Activated T-cell treated with anti-CD3 and anti-CD28 coated beads, Interleukin-2, amount 50 U/mL, for 4 hours (primary cell): ENCODE measurements at places on chromosomes 12 and 14. TPM values are rescaled to one million over a fixed set of nuclear protein-coding genes. Genes with fewer than 3 reads are reported as not detected.

- no peak for DNase-seq
These were observed 21.3 kb downstream of the GCH1 start for GRCh38 chr14:54881235-54881760.

- no peak for DNase-seq
These were observed 33.6 kb upstream of the HIGD1C start for GRCh38 chr12:50918584-50919316.

GRCh38 chr12:11727133-11727664 lies 77.7 kb downstream of the ETV6 start:
- DNase-seq = peak; percentile 38

- DNase-seq = no peak
These were observed 266.8 kb upstream of the CLEC14A start for GRCh38 chr14:38522724-38523123.

GRCh38 chr14:91693346-91693745 lies 38.5 kb downstream of the CATSPERB start:
- DNase-seq = no peak

- DNase-seq = no peak
These were observed 279.6 kb downstream of the NUAK1 start for GRCh38 chr12:105858981-105859710.

- DNase-seq = no peak
These were observed 262.9 kb downstream of the TMEM117 start for GRCh38 chr12:44098786-44099185.

GRCh38 chr14:44963044-44963528 lies 1.1 kb downstream of the TOGARAM1 start:
- no peak for DNase-seq

GRCh38 chr14:86654558-86655184 lies 1124.7 kb downstream of the FLRT2 start:
- DNase-seq = no peak

DNA sequence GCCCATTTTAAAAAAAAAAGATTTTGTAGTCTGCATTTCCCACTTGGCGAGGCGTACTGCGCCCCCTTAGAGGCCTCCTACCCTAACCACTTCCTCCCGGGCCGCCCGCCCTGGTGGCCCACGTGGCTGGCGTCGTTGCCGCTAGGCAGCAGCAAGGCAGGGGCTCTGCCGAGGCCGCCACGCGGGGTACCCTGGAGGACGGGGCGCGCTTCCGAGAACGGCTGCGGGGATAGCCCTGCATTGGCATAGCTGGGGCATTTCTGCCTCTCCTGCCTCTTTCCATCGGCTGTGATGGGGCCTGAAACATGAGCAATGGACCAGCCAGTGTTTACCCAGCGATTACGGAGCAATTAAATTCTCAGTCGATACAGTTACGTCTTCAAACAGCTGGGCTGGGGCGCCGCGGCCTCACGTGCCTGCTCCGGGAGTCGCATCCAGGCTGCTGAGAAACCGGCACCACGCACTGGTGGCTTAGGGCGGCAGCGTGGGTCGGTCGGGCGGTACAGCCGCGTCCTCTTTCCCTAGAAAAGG lies 38.0 kb downstream of the IQSEC3 start:
- peak; percentile 14 for DNase-seq

- no peak for DNase-seq
These were observed 35.0 kb upstream of the MDM1 start for GRCh38 chr12:68367116-68367515.

DNA sequence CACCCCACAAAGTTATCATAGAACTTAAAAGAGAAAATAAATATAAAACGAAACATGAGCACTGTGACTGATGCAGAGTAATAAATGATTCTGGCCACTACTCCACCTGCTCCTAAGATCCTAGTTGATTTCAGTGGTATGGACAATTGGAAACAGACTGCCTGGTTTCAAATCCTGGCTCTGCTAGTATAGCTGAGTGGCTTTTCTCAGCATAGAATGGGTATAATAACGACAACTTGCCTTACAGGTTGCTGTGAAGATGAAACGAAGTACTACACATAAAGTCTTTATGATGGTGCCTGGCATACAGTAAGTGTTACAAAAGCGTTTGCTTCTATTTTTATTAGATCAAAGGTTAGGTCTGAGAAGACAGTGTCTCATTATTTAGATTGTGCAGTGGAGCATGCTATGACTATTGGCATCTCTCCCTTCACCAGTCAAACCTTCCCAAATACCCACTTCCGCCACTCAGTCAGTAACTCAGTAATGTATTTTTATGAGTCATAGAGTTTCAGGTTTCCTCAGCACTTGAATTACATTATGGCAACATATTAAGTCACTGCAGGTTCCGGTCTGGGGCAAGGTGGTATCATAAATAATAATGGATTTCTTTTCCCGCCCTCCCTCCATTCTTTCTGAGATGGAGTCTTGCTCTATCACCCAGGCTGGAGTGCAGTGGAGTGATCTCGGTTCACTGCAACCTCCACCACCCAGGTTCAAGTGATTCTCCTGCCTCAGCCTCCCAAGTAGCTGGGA lies 29.7 kb upstream of the NR2C1 start:
- no peak for DNase-seq

- no peak for DNase-seq
These were observed 47.1 kb downstream of the GIT2 start for GRCh38 chr12:109949089-109949488.

PLEKHA5 gene
- 2.0 TPM for total RNA-seq
